ENCODE measurements at places on chromosomes 4 and X. TPM values are rescaled to one million over a fixed set of nuclear protein-coding genes. Genes with fewer than 3 reads are reported as not detected.

Gene PLK4
- 20.9 TPM for total RNA-seq

- DNase-seq: no peak
These were observed 346.9 kb downstream of the BCOR start for GRCh38 chrX:39750848-39751247.

GRCh38 chr4:119081943-119082342, 53.7 kb upstream of the MYOZ2 start:
- no peak for DNase-seq

GRCh38 chr4:140609548-140610425, 41.0 kb upstream of the UCP1 start:
- DNase-seq: peak; percentile 21
